ENCODE measurements at places on chromosomes 2 and 18.

DNA sequence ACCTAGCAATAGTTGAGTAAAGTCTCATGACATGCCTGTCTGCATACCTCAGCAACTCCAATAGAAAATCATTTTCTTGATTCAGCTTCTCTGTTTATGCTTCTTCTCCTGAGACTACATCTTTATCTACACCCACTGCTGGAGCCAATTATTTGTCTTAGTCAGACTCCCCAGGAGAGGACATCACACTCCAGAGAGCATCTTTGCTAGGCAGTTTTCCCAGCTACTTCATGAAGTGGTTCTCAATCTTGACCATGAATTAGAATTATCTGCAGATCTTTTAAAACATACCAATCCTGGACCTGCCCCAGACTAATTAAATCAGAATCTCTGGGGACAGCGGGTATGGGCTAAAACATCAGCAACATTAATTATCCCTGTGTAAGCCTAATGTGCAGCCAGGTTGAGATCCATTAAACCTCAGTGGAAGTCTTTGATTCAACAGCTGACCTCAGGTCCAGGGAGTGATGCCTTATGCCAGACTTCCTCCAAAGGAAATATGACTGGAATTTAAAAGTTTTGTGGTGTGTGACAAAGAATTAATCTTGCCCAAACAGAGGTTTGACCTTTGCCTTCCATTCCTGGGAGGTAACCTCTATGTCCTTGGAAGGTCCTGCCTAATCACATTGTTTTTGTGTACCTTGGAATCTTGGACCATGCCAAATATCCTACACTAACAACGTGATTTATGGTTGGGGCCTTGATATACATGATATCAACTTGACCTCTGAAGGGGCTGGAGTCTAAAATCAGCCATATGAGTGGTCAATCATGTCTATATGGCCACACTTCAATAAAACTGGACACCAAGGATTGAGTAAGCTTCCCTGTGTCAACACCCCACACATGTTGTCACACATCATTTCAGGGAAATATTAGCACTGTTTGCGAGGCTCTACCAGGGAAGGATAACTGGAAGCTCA lies 99.3 kb upstream of the DNAJC10 start:
- DNase-seq = no peak

GRCh38 chr2:24011250-24012104 lies 1.6 kb downstream of the MFSD2B start:
- no peak for DNase-seq

GRCh38 chr18:37218022-37218590 lies 347.5 kb downstream of the CELF4 start:
- DNase-seq = no peak

DNA sequence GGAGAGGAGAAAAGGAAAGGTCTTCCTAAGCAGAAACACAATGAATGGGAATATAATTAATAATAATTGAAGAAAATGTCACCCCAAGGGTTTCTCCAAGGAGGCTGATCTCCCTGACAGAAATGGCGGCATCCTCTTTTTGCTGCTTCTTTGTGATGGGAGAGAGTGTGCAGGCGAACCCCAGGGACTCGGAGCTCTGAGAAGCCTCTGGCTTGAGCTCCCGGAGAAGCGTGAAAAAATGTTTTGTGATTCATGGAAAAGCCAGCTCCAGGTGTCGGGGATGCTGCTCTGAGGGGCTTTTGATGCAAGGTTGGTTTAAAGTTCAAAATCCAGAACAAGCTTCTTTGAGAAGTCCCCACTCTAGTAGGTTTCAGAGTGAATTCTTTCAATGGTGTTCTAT lies 91.0 kb downstream of the VWA3B start:
- DNase-seq = no peak

DNA sequence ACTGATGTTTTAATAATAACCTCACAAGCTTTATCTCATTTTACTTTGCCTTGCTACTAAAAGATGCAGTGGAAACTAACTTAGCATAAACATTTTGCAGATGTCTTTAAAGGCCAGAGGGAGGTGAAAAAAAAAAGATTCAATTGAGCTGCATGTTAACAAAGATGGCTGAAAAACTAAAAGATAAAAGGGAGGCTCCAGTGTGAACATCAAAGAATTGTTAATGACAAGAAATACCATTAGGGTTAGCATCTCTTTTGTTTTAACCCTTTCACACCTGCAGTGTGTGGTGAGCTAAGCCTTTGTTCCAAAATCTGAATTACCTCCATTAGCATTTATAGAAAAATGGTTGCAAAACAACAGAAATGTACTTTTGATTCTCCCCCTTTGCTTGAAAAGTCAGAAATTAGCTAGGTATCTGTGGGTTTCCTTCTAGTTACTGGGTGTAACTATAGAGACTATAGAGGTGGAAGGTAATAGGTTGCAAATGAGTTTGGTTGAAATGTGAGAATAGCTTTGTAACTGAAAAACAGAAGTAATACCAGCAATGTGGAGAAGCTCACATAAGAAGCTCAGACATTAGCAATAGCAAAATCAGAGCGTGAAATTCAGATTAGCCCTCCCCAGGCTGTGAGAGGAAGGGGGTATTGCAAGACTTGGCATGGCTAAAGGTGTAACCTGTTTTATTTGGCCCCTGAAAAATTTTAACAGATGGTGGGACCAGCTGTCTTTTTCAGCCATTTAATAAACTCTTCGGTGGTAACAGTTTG lies 34.8 kb upstream of the SP5 start:
- DNase-seq = no peak

- no peak for DNase-seq
These were observed 1.9 kb downstream of the GORASP2 start for GRCh38 chr2:170930991-170931266.

DNA sequence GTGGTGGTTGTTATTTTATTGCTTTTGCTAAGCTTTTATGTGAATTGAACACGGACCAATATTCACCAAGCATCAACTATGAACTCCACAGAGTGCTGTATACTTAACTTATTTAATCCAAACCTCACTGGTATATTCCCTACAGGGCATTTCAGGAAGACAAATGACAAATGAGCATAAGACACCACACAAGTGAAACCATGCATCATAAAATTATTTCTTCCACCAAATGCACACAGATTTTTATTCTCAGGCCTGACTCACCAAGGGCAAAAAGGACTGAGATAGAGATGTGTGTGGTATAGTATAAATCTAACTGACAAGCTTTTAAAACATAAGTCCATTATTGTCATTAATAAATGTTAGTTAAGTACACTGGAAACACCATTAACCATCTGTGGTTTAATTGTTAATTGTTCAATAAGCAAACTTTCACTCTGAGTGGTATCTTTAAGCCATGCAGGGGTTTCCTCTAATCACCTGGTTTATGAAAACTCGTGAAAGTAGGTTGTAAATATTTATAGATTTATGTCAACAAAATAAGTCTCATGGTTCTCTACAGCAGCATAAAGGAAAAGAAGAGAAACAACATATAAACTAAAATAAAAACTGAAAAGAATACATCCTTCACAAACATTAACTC lies 77.6 kb upstream of the CRIM1 start:
- DNase-seq = no peak

DNA sequence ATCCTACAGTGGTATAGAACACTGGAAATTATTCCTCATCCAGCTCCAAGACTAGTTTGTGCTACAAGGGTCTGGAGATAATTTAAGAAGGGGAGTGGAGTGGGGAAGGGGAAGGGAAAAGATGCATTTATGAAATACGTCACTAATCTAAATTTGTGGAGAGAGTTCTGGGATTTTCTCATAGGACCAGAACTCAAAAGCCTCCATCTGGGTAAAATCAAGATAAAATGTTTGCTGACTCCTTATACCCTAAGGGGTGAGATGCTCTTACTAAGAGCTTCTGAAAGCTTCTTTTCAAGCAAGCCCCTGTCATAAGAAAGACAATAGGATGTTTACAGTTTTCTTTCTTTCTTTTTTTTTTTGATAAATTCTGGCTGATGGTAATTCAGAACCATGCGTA lies 88.5 kb upstream of the RBMS1 start:
- DNase-seq = no peak

DNA sequence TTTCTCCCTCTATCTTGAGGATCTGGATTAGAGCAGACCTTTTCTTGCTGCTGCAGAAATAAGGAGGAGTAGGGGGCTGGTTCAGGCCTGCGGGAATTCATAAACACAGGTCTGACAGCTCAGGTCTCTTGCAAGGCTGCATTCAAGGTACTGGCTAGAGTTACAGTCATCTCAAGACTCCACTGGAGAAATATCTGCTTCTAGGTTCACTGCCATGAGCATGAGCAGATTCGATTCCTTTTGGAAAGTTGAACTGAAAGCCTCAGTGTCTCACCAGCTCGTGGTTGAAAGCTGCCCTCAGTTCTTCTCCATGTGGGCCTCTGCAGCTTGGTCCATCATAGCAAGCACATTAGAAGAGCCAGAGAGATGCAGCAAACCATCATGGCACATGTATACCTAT lies 124.4 kb upstream of the SETBP1 start:
- no peak for DNase-seq

- no peak for DNase-seq
These were observed 133.0 kb downstream of the MAP4K4 start for GRCh38 chr2:101830555-101830954.

DNA sequence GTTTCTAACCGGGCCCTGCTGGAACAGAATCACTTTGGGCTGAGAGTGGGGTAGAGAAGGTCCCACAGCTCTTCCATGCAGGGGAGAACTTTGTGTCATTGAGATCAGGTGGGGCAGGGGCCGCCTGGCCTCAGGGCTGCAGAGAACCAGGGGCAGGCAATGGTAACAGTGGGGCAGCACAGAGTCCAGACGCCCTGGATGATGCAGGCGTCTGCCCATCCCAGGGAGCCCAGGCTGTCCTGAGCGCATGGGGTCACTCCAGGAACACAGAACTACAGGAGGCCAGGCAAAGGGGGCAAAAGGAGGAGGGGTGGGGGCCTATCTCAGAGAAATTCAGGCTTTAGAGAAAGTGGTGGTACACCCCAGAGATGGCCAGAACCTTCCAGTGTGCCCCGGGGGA lies 121.3 kb downstream of the NDUFA10 start:
- no peak for DNase-seq

DNA sequence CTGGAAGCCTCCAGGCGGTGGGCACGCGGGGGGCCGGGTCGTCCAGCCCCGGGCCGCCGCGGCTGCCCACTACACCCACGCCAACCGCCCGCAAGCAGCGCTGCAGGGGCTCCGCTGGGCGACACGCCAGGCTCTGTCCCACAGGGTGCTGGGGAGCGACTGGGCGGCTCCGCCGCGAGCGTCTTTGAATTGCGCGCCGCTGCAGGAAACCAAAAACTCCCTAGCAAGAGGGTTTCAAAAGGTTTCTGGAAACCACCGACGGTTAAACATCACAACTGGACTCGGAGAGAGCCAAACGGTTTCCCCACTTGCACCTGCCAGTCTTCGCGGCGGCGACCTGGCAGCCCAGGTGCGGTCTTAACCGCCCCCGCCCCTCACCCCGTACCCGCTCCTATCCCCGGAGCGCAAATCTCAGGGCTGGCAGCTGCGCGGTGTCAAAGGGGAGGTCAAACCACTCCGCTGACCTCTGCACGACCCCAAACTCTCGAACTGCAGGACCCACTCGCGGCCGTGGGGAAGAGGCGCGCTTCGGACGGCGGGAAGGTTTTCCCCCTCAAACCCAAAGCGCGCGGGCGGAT lies 1.0 kb downstream of the CXCR4 start:
- peak; percentile 86 for DNase-seq

DNA sequence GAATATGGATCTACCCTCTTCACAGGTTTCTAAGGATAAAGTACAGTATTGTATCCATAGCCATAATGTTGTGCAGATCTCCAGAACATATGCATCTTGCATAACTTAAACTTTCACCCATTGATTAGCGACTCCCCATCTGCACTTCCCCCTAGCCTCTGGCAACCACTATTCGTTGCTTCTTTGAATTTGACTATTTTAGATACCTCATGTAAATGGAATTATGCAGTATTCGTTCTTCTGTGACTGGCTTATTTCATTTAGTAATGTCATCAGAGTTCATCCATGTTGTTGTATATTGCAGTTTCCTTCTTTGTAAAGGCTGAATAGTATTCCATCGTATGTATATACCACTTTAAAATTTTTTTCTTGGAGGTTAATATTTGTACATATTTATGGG lies 128.9 kb downstream of the SMAD7 start:
- DNase-seq = no peak

- DNase-seq = no peak
These were observed 236.0 kb upstream of the REV1 start for GRCh38 chr2:99725820-99726219.

- no peak for DNase-seq
These were observed 9.3 kb upstream of the ARMC9 start for GRCh38 chr2:231189171-231189530.

GRCh38 chr2:202084265-202084664 lies 11.2 kb downstream of the KIAA2012 start:
- no peak for DNase-seq

- DNase-seq = no peak
These were observed 26.6 kb downstream of the SPTBN1 start for GRCh38 chr2:54482715-54483114.

DNA sequence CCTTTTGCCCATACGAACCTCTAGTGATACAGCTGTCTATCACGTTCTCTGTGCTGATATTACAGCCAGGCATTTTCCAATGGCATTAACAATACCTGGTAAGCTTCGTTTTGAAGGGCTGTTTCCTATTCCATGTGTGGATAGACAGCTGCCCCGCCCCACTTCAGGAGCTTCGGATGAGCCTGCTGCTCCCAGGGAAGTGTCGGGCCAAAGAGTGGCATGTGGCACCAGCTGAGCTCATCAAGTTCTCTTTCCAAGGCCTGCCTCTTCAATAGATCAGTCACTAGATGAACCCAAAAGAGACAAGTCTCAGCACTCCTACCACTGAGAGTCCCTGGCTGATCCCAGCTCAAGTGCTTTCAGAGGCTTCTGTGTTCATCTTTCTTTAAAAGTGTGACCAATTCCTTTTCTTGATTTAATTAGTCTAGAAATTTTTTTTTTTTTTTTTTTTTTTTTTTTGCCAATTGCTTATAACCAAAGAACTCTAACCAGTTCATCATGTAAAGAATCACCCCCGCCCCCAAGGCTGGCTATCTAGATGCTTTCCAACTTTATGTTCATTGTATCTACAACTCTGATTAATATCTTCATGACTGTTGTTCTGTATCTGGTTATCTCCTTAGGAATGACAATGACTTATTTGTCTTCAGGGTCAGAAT lies 46.6 kb downstream of the HDAC4 start:
- no peak for DNase-seq

DNA sequence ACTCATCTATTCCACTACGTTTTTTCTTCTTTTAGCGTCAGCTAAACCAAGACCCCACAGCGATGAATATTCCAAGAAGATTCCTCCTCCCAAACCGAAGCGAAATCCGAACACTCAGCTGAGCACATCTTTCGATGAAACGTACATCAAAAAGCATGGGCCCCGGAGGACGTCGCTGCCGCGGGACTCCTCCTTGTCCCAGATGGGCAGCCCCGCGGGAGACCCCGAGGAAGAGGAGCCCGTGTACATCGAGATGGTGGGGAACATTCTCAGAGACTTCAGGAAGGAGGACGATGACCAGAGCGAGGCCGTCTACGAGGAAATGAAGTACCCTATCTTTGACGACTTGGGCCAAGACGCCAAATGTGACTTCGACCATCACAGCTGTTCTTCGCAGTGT lies 182.4 kb downstream of the NYAP2 start:
- DNase-seq = no peak

GRCh38 chr2:164920430-164920829 lies 34.9 kb downstream of the SLC38A11 start:
- no peak for DNase-seq

Data from CD4-positive, alpha-beta T cell treated with Interleukin-12 subunit alpha and Interleukin-12 subunit beta, for 1 hour (primary cell).